ENCODE measurements at places on chromosomes 13 and 19.
A peak's percentile ranks its signal among the peaks of the same experiment; 100 is the strongest.

GRCh38 chr19:38360351-38360750, 14.0 kb upstream of the PSMD8 start:
- H3K4me3 ChIP-seq, result peak overlapping the region; percentile 86
- H3K36me3 ChIP-seq, result no peaks in the 10 kb centered on the region
- peaks cover 66% of the 10 kb centered on the region for H3K27me3 ChIP-seq

DNA sequence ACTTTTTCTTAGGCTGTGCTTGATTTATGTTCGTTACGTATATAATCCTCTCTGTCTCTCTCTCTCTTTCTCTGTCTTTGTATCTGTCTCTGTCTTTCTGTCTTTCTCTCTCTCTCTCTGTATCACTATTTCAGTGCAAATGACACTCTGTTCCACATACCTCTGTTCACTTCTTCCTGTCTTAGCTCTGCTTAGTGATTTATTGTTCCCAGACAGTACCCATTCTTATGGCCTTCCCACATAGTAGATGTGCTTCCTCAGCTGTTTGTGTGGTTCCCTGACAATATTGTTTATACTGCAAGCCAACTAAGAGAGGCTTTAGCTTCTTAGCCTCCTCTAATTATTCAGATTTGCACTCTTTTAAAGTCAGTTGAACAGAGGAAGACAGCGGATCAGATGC, 1244.2 kb downstream of the DIAPH3 start:
- H3K27ac ChIP-seq, result no peak overlapping the region
- H3K4me3 ChIP-seq, result no peak overlapping the region
- no peaks in the 10 kb centered on the region for H3K36me3 ChIP-seq

GRCh38 chr19:42831221-42832019, 48.1 kb downstream of the PSG1 start:
- H3K4me1 ChIP-seq, result peaks cover 44% of the 10 kb centered on the region
- no peaks in the 10 kb centered on the region for H3K27me3 ChIP-seq
- no peaks in the 10 kb centered on the region for H3K36me3 ChIP-seq
- H3K4me3 ChIP-seq, result no peak overlapping the region

DNA sequence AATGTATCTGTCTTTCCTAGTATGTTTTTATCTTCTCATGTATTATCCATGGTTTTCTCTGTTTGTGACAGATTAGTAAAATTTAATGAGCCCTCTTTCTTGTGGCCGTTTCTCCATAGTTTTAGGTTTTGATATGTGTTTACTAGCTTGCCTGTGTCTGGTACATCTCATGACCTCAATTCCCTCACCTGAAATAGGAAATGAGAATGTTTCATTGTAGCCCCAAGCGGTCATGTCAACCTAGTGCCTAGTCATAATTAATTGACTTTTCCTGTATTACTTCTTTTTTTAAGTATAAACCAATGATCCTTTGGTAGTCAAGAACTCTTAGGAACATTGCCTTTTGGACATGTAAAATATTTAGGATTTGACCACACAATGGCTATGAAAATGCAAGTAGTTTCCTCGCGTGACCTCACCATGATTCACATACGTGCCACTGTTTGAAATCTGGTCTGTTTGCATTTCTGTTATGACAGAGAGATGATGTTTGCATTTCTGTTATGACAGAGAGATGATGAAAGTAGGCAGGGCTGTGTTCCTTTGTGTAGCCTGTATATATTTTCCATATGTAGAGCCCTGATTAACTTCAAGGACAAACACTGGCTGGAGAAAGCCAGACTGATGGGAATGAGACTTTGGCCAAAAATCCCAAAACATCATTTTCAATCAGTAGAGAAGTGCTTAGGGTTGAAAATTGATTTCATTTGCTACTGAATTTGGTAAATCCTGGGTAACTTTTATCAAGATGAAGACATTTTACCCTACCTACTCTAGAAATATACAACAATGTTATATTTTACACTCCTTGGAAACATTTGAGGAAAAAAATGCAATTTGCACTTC, 104.8 kb downstream of the TNFRSF19 start:
- DNase-seq, result no peak
- H3K4me3 ChIP-seq, result no peak overlapping the region
- no peaks in the 10 kb centered on the region for H3K27me3 ChIP-seq
- no peak overlapping the region for H3K27ac ChIP-seq
- H3K36me3 ChIP-seq, result peaks cover 21% of the 10 kb centered on the region

- H3K27me3 ChIP-seq, result no peaks in the 10 kb centered on the region
- H3K4me1 ChIP-seq, result peaks cover 18% of the 10 kb centered on the region
- DNase-seq, result no peak
- H3K4me3 ChIP-seq, result no peak overlapping the region
Measured at GRCh38 chr19:18674616-18675015, 8.9 kb upstream of the CRTC1 start.

DNA sequence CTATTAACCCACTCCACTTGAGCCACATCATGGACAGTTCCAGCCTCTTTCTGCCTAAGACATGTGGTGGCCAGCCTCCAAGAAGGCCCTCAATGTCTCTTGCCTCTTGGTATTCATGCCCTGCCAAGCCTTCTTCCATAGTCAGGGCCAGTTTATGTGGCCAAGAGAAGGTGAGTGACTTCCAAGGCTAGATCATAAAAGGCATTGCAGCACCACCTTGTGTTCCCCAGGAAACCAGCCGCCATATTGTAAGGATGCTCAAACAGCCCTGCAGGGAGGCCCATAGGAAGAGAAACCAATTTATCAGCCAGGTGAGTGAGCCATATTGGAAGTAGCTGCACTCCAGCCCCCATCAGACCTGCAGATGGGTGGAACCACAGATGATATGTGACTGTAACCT, 12.3 kb upstream of the DNMT1 start:
- H3K27me3 ChIP-seq, result peaks cover 4% of the 10 kb centered on the region
- no peak overlapping the region for H3K27ac ChIP-seq
- H3K4me3 ChIP-seq, result no peak overlapping the region
- H3K4me1 ChIP-seq, result peaks cover 15% of the 10 kb centered on the region
- no peaks in the 10 kb centered on the region for H3K36me3 ChIP-seq
